Umbilical cord (tissue), 2 donors: ENCODE measurements at places on chromosomes 6 and 20.
A peak's percentile ranks its signal among the peaks of the same experiment; 100 is the strongest.

DNA sequence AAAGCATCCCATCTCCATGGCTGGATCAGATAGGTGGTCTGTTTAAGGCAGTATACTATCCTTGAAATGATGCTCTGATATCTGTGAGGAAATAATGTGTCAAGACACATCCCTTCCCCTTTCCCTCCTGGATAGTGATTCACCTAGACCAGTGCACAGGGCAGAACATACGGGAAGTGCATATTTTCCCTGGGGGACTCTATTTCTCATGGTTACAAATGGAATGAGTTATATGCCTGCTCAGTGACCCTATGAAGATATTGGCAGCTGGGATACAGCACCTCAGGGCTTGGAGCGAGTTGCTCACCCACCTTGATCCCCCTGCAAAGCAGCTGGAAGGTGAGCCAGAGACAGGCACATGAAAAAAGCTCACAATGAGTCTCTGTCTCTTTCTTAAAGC, 67.5 kb upstream of the PRL start:
- no peak for DNase-seq

DNA sequence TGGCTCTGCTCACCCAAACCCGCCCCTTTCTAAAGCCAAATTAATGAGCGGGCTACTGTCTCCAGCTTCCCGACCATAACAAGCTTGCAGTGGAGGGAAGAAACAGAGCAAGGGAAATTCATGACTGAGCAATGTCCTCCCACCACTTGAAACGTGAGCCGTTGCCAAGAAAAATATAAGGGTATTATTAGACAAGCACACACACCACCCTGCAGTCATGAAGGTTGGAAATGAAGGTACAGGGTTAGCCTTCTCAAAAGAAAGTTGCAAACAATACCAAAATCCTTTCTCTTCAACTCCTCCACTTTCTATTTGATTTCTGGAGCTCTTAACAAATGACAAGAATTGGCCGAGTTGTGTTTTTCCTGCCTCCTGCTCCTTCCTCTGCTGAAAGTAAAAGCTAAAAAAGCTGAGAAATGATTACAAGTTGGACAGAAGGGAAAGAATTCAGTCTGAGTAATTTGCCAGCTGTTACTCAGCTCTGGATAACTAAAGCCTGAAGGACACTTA, 151.1 kb upstream of the B3GAT2 start:
- DNase-seq, result peak; percentile 61

DNA sequence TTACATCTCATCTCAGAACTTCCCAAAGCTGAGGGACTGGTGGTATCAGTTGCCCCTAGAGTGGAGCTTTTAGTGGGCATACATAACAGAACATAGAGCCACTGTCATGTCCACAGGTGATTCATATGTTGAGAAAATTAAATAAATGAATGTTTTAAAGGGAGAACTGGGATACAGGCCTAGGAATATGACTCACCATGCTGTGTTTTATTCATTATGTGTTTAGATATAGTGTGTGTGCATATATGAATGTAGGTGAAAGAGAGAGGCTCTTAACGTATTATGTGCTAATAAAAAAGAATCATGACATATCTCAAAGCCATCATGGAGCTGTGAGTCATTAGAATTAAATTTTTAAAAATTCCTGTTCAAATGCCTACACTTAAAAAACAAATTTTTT, 332.2 kb upstream of the RSPO3 start:
- DNase-seq, result no peak

GRCh38 chr6:13303668-13304017, 24.7 kb downstream of the TBC1D7 start:
- DNase-seq, result peak; percentile 93

DNA sequence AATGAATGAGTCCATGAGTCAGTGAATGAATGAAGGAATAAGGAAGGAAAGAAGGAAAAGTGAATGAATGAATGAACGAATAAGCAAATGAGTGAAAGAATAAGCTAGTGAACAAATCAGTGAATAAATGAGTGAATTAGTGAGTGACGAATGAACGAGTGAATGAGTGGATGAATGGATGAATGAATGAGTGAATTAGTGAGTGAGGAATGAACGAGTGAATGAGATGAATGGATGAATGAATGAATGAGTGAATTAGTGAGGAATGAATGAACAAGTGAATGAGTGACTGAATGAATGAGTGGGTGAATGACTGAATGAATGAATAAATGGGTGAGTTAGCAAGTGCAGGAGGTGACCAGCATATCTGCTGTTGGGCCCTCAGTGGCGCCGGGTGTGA, 3.8 kb downstream of the SRMS start:
- DNase-seq, result no peak

- peak; percentile 13 for DNase-seq
Measured at GRCh38 chr20:12068121-12068520, 150.4 kb downstream of the BTBD3 start.

DNA sequence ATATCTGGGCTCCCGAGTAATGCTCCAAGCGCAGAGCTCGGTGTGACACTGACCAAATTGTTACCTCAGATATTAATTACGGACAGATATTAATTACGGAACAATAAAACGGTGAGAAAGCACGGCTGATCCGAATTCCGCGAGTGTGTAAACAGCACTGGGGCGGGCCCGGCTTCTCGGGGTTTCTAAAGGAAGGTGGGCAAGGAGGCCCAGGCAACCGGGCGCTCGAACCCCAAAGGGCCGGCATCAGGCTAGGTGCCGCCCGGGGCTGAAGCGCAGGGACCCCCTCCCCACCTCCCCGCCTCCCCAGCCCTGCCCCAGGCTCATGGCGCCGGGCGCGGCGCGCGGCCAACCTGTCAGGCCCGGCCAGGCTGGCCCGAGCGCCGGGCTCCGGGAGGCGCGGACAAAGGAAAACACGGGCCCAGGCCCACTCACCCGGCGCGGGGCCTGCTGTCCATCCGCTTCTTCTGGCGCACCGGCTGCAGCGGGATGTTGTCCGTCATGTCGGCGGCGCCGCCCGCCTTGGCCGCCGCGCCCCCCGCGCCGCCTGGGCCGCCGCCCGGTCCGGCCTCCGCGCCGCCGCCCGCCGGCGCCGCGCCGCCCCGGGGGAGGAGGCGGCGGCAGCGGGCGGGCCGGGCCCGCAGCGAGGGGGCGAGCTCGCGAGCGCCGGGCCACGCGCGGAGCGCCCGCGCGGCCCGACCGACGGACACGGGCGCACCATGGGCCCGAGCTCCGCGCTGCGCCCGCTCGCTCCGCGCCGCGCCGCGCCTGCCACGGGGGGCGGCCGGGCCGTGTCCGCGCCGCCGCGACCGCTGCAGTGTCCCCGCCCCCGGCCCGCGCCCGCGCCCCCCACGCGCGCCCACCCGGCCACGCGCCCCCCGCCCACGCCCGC, at the start of gene ATP9A:
ATP9A (minus strand) TSS at position 524 of the 892 bp plus-strand sequence; CDS start at position 503, 21 bp downstream.
- peak; percentile 19 for DNase-seq

DNA sequence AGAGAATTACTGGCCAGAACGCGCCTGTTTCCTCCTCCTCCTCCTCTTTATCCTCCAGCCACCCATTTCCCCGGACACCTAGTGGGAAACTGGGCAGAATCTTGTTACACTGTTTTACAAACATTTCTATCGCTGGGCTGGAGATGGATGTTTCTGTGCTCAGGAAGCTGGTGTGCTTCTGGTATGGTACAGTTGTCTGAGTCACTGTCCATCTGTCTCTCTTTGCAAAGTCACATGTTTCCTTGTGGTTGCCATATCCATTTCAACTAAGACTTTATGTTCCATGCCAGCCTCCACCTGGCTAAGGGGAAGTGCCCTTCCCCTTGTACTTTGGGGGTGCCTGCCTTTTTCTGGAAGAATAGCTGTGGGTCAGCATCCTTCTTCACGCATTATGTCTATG, 52.9 kb upstream of the SLC22A16 start:
- DNase-seq, result no peak

GRCh38 chr20:8036771-8037170, 17.2 kb upstream of the TMX4 start:
- no peak for DNase-seq

- DNase-seq, result no peak
Measured at GRCh38 chr6:3221578-3221977, 5.9 kb downstream of the TUBB2B start.

- DNase-seq, result no peak
Measured at GRCh38 chr6:33116841-33117711, 41.3 kb downstream of the HLA-DPB1 start.

DNA sequence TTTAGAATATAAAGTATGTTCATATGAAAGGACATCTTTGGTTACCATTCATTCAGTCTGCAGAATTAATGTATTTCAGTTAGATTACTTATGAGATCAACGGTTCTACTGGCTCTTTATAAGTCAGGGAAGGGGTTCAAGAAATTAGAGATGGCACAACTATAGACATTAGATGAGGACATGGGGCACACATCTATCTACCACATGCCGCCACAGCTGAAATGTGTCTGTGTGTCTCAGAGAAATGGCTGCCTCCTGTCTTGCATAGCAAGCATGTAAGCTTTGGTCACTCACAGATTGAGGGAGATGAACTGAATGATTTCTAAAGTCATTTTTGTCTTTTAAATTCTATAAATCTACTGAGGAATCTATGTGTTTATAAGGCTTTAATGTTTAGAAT, 128.9 kb upstream of the FAM184A start:
- no peak for DNase-seq

- no peak for DNase-seq
Measured at GRCh38 chr6:33639559-33639958, 18.4 kb downstream of the ITPR3 start.

DNA sequence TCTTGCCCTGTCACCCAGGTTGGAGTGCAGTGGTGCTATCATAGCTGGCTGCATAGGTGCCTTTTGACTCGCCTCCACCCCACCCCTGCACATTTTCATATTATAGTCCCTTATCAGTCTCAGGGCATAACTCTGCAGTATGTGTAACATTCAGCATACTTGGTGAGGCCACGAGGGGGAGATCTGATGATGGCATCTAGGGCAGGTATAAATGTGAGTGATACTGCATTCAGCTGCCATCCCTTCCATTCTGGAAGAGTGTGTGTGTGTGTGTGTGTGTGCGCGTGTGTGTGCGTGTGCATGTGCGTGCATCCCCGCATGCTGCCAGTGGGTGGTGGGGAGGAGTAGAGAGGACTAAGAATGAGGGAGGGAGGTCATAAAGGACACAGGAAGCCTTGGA, 81.4 kb downstream of the JARID2 start:
- DNase-seq, result no peak

DNA sequence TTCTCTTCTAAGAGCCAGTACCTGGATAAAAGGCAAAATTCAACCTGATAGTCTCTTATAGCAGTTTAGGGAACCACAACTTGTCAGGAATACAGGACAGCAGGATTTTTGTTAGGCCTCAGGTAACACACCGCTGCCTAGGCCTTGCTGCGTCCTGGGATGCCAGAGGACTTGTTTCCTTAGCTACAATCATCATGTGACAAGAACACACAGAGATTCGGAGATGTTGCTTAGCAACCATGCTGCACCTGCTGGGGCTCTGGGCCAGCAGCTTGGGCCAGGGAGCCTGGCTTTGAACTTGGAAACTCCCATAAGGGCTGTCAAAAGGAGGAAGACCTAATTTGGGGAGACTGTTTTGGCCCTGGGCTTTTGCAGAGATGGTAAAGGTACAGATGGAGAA, 36.1 kb upstream of the CHD6 start:
- DNase-seq, result no peak

DNA sequence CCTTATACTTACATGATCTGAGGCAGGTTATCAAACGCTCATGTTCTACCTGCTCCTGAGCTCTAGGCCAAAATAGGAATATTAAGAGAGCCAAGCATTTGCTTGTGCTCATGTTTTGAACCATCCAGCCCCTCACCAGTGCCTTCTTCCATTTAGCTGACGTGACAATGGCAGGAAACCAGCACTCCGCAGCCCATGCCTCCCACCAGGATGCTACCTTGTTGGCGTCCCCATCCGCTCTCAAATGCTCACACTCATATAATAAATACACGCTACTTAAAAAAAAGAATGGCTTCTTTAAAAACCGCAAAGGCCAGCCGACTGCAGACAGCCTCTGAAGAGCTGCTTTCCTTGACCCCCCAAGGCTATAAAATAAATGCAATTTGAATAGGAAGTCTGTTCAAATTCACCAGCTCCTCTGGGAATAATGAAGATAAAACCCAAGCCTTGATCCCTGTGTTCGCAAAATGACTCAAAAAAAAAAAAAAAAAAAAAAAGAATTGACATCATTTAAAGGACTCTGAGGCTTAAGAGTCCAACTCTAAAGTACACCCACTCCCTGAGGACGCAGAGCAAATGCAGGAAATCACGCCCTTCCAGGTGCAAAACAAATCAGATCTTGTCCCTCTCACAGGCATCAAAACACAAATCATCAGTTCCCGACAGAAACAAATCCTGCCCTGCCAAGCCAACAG, 29.0 kb downstream of the RNASET2 start:
- peak; percentile 15 for DNase-seq

DNA sequence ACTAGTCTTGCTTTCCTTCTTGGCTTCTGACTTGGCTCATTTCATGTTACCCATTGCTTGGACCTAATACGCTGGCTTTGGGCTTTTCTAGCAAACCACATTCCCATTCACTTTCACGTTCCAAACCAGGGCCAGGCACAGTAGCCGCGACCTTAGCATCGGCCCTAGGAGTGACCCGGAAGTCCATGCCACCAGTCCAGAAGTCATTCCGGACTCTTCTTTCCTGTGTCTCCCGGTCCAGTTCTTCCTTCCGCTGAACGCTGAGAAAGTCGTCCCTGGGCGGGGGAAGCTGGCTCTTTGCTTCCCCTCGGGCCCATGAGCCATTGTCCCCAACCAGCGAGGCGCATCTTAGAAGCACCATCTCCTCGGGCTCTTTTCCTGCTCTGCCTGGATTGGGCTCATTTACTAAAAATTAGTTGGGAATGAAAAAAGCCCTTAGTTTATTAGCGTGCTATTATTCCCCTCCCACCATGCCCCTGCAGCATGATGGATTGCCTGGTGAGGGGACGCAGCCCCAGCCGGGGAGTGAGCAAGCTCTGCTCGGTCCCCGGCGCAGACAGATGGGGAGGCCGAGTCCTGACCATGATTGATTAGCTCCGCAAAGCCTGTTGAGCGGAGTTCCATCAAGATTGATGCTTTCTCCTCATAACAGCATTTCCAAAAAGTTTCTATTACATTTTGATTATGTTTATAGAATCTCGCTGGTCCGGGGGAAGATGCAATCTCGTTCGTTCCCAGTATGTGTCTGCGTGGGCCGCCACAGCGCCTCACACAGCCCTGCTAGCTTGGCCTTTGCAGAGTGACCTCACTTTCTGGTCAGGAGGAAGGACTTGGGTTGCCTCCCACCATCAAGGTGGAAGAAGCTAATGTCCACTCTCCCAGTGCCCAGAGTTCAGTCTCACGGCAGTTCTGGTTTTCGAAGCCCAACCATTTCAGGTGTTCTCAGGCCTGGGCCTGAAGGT, 115.1 kb upstream of the TOP1 start:
- no peak for DNase-seq

GRCh38 chr6:136312975-136313374, 23.3 kb upstream of the BCLAF1 start:
- no peak for DNase-seq

GRCh38 chr6:12969966-12970365, 253.4 kb downstream of the PHACTR1 start:
- DNase-seq, result no peak

- DNase-seq, result no peak
Measured at GRCh38 chr6:47221565-47221964, 88.1 kb downstream of the TNFRSF21 start.

- DNase-seq, result no peak
Measured at GRCh38 chr20:37386505-37387251, 40.7 kb downstream of the SRC start.
